ENCODE measurements at places on chromosomes 7 and 10.
A peak's percentile ranks its signal among the peaks of the same experiment; 100 is the strongest.

- no peak for DNase-seq
These were observed 529 bp downstream of the HPS1 start for GRCh38 chr10:98446151-98446660.

DNA sequence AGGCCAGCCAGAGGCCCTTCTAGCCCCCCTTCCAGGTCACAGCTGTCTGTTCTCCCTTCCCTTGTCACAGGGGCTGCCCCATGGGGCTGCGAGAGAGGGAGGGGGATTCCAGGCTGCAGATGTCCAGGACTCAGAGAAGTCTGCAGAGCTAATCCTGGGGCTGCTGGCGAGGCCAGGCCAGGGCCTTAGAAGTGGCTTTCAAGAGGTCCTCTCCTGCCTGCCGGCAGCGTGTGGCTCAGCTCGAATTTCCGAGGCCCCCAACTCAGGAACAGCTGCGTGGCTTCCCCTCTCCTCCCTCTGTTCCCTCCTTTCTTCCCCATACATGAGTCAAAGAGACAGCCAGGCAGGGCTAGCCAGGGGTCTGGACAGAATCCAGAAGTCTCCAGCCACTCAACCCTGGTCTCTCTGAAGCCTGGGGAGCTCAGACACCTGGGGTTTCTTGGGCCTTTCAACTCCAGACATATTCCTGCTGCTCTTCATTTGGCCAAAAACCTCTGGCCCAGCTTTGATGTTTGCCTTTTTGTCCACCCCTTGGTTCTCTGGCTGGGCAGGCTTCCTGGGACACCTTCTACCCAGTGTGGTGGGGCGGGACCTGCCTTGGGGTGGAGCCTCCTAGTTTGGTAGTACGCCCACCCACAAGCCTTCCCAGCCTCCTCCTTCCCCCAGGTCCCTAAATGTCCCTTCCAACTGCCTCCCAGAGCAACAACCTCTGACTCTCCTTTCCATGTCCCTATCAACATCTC lies 21.8 kb upstream of the EIF5AL1 start:
- DNase-seq, result peak; percentile 70

DNA sequence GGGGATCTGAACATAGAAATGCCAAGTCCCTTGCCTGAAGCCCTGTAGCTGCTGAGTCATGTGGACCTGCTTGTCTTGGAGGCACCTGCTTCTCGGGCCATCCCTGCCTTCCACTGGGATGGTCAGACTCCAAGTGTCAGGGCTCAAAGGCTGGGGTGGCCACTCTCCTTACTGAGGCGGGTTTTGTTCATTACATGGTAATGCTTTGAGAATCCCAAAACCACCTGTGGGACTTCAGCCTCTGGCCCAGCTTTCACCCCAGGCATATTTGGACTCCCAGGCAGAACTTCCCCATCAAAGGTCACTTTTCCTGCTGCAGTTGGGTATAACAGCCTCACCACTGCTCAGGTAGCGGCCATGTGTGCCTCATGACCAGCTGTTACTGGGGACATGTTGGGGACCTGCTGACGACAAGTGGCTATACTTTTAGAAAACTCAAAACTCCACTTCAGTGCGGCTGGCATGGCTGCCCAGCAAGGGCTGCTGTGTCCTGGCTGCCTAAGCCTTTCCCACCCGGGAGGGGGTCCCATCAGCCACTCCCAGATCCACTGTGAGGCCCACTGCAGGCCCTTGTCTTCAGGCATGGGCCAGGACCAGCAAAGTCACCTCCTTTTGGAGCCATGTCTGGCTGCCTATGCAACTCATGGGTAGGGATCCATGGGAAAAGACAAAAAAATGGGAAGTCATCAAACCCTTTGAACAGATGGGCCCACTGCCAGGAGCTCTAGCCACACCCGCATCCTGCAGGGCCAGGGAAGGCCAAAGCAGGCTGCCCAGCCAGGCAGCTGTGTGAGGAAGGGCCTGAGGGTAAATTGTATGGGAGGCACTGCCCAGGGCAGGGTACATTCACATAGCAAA lies 96.7 kb downstream of the ARHGAP22 start:
- DNase-seq, result no peak

DNA sequence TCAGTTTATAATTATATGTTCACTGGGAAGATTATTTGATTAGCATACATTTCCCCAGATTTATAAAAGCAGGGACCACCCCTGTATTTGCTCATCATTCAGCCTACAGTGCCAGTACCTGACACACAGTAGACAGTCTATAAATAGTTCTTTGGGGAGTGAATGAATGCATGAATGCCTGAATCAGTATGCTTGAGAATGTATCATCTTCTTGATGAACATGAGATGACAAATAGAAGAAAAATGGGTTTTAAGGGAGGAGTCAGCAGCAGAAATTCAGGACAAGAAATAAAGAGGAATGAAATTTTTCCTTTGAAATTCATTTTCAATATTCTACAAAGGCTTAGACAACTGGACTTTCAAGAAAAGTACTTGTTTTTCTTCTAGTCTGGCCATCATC lies 295.8 kb upstream of the LRRTM3 start:
- DNase-seq, result no peak

- DNase-seq, result no peak
These were observed 1025.8 kb upstream of the LRRN3 start for GRCh38 chr7:110065121-110065520.

DNA sequence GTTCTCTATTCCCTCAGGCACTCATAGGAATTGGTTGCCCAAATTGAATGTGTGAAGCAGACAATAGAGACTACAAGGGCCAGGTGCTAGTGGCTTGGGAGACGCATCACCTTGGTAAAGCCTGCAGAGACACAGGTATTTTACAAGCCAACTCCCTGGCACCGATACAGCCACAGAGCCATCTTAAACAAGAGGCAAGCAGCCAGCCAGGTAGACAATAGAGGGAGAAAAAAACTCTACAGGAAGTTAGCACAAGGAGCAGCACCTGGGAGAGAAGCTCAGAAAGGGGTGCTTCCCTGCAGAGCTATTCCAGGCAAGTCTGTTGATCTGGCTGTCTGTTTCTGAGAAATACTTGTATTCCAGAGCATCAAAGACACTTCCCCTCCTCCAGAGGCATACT lies 43.0 kb upstream of the CDK1 start:
- no peak for DNase-seq

- DNase-seq, result no peak
These were observed 26.3 kb upstream of the WDR11 start for GRCh38 chr10:120824881-120825309.

- no peak for DNase-seq
These were observed 512.5 kb downstream of the REEP3 start for GRCh38 chr10:64033711-64034110.

All from DMS 273 treated with DMSO at 0.1 percent for 48 hours (cell line).